Inflammatory macrophage (primary cell): ENCODE measurements at places on chromosomes 5 and 9.

- DNase-seq = no peak
Observed at GRCh38 chr9:25709941-25710340, 31.7 kb upstream of the TUSC1 start.

GRCh38 chr9:132879457-132880323 lies 992 bp downstream of the SPACA9 start:
- DNase-seq = peak; percentile 9

DNA sequence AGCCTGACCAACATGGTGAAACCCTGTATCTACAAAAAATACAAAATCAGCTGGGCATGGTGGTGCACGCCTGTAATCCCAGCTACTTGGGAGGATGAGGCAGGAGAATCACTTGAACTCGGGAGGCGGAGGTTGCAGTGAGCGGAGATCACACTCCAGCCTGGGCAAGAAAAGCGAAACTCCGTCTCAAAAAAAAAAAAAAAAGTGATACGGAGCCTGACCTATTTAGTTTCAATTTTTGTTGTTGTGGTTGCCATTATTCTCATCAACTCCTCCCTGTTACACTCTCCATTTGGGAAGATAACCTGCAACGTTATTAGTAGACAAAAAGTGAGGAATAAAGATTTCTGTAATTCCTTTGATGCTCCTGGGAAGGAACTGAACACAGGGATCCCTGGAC lies 1.3 kb downstream of the STOM start:
- DNase-seq = no peak

DNA sequence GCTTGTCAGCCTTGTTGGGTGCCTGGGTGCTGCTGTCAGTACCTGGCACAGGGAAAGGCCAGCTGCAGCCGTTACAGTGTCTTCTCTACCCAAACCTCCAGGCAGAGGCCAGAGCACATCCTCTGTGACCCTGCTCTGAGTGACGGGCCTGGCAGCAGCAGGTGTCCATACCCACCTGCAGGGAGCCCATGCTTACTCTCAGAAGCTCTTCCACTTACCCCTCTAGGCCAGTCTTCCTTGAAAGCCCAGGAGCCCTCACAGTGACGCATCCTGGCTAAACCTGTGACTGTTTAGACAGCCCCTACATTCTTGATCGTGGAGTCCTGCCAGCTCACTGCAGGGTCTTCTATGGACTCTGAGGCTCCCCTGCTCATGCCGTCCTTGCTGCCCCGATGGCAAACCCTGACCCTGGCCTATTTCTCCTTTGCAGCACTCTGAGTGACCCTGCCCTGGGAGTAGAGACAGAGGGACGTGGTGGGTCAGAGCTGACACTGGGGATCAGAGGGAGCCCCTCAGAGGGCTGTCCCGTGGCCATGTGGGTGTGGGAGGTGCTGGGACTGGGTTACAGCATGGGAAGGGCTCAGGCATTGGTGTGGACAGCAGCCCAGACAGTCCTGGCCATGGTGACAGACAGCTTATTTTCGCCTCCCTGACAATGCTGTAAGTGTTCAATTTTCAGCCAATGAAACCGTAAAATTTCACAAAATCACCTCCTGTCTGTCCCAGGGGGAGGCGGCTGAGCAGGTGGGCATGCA lies 67.6 kb upstream of the RNF130 start:
- no peak for DNase-seq

GRCh38 chr9:17987189-17987588 lies 408.3 kb downstream of the SH3GL2 start:
- DNase-seq = no peak

- no peak for DNase-seq
Observed at GRCh38 chr9:133307301-133307700, 28.7 kb downstream of the SURF6 start.

DNA sequence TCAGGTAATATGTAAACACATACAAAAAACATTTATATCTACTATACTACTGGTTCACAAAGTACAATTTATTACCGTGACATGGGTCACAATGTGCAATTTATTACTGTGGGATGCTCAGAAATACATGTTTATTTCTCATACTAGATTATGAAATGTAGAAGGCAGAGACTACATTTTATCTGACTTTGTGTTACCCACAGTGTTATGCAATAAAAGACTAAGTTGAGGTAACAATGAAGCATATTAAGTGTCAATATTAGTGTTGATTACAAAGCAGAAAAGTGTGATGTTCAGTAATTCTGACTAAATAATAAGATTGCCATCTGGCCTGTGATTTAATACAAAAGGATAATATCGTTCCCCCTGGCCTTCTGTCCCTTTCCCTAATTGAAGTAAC lies 42.4 kb downstream of the CPLANE1 start:
- no peak for DNase-seq

DNA sequence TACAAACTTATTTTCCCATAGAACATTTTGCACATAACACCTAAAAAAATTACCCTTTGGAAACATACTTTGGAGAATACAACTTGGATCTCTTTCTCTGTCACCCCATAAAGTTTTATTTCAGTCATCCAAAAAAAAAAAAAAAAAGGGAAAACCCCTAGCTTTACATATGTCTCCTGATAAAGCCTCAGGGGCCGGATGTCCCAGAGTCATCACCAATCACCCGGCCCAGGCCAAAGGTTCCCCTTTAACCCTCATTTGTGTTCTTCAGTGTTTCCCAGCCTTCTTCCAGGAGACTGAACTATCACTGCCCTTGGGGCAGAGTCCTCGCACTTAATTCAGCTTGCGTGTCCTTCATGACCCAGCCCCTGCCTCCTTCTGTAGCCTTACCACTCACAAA lies 28.8 kb downstream of the ANXA6 start:
- no peak for DNase-seq

DNA sequence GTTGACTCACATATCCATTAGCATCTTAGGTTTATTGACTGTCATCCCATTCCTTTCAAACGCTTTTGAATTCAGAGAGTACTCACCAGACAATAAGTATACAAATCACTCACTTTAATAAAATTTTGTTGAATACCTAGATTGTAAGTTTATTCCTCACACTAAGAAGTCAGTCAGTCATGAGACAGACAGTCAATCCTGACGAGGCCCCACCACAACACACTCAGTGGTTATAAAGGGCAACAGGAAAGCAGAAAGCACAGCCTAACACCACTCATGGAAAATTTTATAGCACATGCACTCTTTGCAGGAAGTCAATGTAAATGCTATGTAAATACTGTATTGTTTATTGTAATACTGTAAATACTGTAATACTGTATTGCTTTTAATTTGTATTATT lies 176.3 kb upstream of the PTGER4 start:
- DNase-seq = peak; percentile 39

GRCh38 chr9:110842169-110842568 lies 173.6 kb downstream of the MUSK start:
- DNase-seq = no peak

GRCh38 chr5:167269146-167269545 lies 1022.3 kb upstream of the WWC1 start:
- DNase-seq = no peak

- no peak for DNase-seq
Observed at GRCh38 chr9:15714746-15715145, 161.9 kb downstream of the CCDC171 start.

GRCh38 chr5:133869519-133870335 lies 98.7 kb downstream of the C5orf15 start:
- DNase-seq = no peak

DNA sequence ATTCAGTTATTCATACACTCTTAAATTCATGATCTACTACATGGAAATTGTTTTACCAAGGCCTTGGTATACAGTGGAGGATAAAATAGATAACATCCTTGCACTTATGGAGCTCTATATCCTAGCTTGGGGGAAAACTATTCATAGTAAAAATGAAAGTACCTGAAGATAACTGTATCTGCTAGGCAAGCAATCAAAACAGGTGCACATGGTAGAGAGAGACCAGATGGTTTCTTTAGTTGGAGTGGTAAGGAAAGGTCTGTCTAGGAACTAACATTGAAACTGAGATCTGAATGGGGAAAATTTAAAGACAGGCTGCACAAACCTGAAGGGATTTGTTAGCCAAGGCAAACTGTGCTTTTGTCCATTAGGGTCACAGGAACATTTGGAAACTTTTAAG lies 11.1 kb upstream of the SLCO4C1 start:
- DNase-seq = no peak

- DNase-seq = no peak
Observed at GRCh38 chr9:73173557-73174329, 22.1 kb downstream of the ANXA1 start.

- DNase-seq = peak; percentile 32
Observed at GRCh38 chr5:83011985-83012384, 65.2 kb downstream of the TMEM167A start.

GRCh38 chr9:97704345-97704677 lies 7.2 kb upstream of the XPA start:
- no peak for DNase-seq

DNA sequence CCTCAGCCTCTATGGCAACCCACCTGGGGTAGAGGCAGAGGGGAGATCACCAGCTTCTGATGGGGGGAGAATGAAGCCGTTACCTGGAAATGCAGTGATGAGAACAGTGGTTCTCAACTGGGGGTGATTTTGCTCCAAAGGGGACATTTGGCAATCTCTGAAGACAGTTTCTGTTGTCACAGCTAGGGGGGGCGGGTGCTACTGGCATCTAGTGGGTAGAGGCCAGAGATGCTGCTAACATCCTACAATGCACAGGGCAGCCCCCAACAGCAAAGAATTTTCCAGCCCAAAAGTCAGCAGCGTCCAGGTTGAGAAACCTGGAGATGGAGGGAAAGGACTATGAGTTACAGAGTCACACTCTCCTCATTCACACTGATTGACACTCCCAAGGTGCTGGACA lies 84.5 kb downstream of the FGF1 start:
- DNase-seq = no peak

GRCh38 chr9:79104951-79105350 lies 466.8 kb upstream of the TLE4 start:
- DNase-seq = no peak

- DNase-seq = no peak
Observed at GRCh38 chr9:132948482-132949050, 4.2 kb upstream of the TSC1 start.

DNA sequence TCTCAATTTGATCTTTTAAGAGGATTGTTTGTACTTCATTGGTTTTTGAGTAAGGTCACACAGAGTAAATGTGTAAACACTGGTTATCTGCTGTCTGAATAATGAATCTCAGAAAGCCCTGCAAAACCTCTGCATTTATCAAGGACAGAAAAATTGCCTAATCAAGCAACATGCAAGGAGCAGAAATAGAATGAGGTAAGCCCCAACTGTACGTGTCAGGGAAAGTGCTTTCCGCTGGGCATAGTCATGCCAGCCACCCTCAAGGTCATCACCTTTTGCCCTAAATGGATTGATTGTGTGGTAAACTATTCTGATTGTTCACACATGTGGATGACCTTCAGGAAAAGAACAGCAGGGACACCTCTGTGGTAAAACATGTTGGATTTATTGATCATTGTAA lies 376.9 kb upstream of the KCNN2 start:
- no peak for DNase-seq

- DNase-seq = no peak
Observed at GRCh38 chr5:116881921-116882531, 307.4 kb upstream of the SEMA6A start.

DNA sequence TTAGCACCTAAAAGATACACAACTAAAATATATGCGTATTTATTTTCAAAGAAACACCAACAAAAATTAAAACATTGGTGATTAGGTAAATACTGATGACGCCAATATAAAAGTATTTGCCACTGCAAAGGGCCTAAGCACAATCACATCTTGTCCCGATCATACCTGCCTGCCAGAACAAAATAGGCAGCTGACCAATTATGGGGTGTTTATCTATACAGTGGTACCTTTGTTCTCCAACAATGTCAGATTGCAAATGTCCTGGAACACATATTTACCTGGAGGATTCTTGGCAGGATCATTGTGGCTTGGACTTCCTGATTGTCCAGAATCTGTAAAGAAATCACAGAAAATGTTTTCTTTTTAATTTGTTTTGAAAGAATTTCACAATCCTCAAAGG lies 134.5 kb downstream of the NFIB start:
- no peak for DNase-seq

GRCh38 chr9:18429070-18429469 lies 44.9 kb upstream of the ADAMTSL1 start:
- DNase-seq = no peak
